ENCODE measurements at places on chromosomes 2 and 18. TPM values are rescaled to one million over a fixed set of nuclear protein-coding genes. Genes with fewer than 3 reads are reported as not detected.

DNA sequence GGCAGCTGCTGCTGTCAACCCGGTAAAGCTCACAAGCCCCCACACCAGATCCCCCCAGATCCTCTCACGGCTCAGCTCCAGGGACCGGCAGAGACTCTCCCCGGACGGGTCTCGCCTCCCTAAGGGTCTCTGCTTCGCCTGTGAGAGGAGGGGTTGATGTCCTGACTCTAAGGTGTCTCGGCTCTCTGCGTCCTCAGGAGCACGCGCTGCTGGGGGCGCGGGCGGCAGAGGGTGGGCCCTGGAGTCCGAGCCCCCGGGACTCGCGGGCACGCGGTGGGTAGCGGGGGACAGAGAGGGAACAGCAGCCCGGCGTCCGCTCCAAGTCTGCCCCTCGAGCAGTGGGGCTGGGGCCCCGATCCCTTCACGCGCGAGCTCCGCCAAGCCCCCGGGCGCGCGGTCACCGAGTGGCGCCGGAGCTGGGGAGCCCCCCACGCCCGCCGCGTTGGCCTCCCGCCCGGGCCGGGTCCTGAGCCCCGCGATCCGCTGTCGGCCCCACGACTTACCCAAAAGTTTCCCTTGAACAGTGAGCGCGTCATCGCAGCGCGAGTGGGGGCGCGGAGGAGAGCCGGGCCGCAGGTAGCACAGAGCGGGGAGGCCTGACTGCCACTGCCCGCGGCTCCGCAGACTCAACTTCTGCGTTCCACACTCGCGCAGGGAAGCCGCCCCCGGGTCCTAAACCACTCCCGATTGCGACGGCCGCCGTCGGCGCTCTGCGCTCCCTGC is at the start of gene PSTPIP2:
PSTPIP2 (minus strand) TSS at position 608 of the 723 bp plus-strand sequence; CDS start at position 536, 72 bp downstream.
- DNase-seq: peak; percentile 79
- peak within 1 kb of the TSS; percentile 80 for H3K4me3 ChIP-seq
- H3K27ac ChIP-seq: no peak within 1 kb of the TSS
- peaks cover 42% of the 10 kb centered on the region for H3K4me1 ChIP-seq
- no peaks in the 10 kb centered on the region for H3K36me3 ChIP-seq

GRCh38 chr18:58417752-58418151 is 211.1 kb downstream of the ALPK2 start:
- no peak overlapping the region for H3K4me3 ChIP-seq
- DNase-seq: no peak
- H3K36me3 ChIP-seq: no peaks in the 10 kb centered on the region
- H3K27ac ChIP-seq: no peak overlapping the region

GRCh38 chr2:180202467-180202951 is 195.4 kb upstream of the CWC22 start:
- H3K27me3 ChIP-seq: no peaks in the 10 kb centered on the region
- H3K36me3 ChIP-seq: no peaks in the 10 kb centered on the region
- no peak overlapping the region for H3K27ac ChIP-seq
- DNase-seq: no peak

DNA sequence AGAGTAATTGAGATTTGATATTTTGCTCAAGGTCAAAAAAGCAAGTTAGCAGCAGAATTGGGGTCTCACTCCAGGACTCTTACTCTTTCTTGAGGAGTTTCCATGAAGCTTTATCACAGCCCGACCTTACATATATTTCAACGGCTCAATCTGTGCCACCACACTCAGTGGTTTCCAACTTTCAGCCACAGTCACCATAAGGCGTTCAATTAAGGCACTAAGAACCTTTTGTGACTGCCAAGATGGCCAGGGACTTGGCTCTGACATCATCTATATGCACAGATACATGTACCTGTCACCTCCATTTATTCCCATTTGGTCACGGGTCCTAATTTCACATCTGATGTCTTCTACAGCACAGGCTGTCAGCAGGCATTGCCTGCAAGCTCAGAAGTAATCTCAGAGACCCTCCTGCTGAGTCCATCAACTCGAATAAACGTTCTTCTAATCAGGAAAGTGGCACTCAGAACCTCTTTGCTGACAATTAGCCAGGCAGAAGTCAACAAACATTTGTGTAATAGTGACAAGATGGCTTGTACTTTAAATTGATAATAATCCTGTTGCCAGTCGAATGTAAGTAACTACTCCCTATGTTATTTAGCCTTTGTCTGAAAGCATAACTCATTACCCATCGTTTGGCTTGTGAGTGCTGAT is 16.1 kb downstream of the DYTN start:
- H3K36me3 ChIP-seq: no peaks in the 10 kb centered on the region
- H3K4me1 ChIP-seq: no peaks in the 10 kb centered on the region
- H3K4me3 ChIP-seq: no peak overlapping the region
- H3K27ac ChIP-seq: no peak overlapping the region

GRCh38 chr2:84972207-84972783 is 1.3 kb downstream of the KCMF1 start:
- H3K27me3 ChIP-seq: no peaks in the 10 kb centered on the region
- H3K4me1 ChIP-seq: peaks cover 37% of the 10 kb centered on the region
- no peak for DNase-seq
- peak overlapping the region; percentile 71 for H3K27ac ChIP-seq

DNA sequence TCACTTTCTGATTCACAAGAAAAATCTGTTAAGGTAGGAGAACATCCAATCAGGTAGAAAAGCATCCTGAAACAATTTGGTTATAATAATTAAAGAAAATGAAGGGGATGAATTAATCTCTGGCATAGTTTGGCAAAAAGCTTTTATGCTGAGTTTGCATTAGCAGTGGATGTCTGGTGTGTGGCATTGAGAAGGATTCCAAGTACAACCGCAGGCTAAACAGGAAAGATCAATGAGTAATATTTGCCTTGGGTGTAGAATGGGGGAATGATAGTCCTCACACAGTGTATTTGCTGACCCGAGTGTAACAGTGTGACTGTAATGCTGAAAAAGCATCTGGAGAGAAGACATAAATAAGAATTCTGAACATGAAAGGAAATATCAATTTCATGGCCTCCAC is 68.3 kb upstream of the SESTD1 start:
- DNase-seq: no peak
- no peak overlapping the region for H3K27ac ChIP-seq
- H3K4me3 ChIP-seq: no peak overlapping the region
- H3K4me1 ChIP-seq: no peaks in the 10 kb centered on the region
- H3K27me3 ChIP-seq: no peaks in the 10 kb centered on the region

- no peak overlapping the region for H3K27ac ChIP-seq
- DNase-seq: no peak
- peaks cover 3% of the 10 kb centered on the region for H3K27me3 ChIP-seq
These were observed 120.7 kb downstream of the INHBB start for GRCh38 chr2:120466704-120467054.

GRCh38 chr2:197437380-197437779 is 2.6 kb upstream of the SF3B1 start:
- H3K4me1 ChIP-seq: peaks cover 14% of the 10 kb centered on the region
- H3K4me3 ChIP-seq: no peak overlapping the region
- DNase-seq: no peak
- H3K36me3 ChIP-seq: no peaks in the 10 kb centered on the region
- H3K27ac ChIP-seq: no peak overlapping the region

GRCh38 chr2:223114170-223114569 is 62.2 kb downstream of the KCNE4 start:
- no peak overlapping the region for H3K27ac ChIP-seq
- H3K4me3 ChIP-seq: no peak overlapping the region

- no peaks in the 10 kb centered on the region for H3K4me1 ChIP-seq
- H3K36me3 ChIP-seq: no peaks in the 10 kb centered on the region
- no peak overlapping the region for H3K27ac ChIP-seq
- no peak for DNase-seq
- H3K27me3 ChIP-seq: no peaks in the 10 kb centered on the region
These were observed 13.4 kb upstream of the TLK1 start for GRCh38 chr2:171174075-171174474.

DNA sequence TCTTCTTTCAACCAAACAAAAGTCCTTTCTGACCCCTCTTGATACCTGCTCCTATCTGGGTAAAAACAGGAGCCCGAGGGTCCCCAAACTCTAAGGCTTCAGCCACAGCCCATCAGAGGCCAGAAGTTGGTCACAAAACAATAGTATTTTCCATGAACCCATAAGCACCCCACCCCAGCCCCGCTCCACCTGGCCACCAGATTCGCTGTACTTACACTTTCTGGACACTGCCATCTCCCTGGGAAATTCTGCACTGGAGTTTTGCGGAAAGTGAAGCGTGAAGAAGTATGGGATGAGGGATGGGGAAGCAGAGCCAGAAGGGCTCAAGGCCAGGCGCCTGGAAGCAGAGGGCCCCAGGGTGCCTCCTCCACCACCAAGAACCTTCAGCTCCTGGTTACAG is 5.2 kb upstream of the RUFY4 start:
- DNase-seq: no peak
- no peak overlapping the region for H3K27ac ChIP-seq
- peaks cover 5% of the 10 kb centered on the region for H3K4me1 ChIP-seq
- H3K27me3 ChIP-seq: peaks cover 10% of the 10 kb centered on the region
- no peaks in the 10 kb centered on the region for H3K36me3 ChIP-seq

Gene SPR
- not detected for total RNA-seq

Gene FAM161A
- total RNA-seq: 0.91 TPM

Gene VIT
- total RNA-seq: not detected

Gene PSMA8
- total RNA-seq: not detected

Gene LDLRAD4
- total RNA-seq: 52.7 TPM

All from CD4-positive, alpha-beta T cell (primary cell).